ENCODE measurements at places on chromosomes 12 and 14.

DNA sequence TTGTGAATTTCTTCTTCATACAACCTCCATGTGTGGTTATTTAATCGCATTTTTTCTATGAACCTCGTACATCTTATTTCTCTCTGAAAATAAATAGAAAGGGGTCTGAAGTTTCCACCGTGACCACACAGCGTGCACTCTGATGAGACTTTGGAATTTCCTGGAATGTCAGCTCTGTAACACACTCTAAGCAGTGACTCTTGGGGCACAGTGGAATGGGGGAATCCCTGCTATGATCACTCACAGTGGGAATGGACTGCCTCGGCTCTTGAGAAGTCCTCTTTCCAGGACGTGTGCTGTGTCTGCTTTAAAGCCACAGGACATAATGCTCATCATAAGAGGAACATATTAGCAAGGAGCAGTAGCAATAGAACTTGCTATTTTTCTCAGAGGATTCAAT is 416.2 kb downstream of the EGLN3 start:
- no peak for DNase-seq

DNA sequence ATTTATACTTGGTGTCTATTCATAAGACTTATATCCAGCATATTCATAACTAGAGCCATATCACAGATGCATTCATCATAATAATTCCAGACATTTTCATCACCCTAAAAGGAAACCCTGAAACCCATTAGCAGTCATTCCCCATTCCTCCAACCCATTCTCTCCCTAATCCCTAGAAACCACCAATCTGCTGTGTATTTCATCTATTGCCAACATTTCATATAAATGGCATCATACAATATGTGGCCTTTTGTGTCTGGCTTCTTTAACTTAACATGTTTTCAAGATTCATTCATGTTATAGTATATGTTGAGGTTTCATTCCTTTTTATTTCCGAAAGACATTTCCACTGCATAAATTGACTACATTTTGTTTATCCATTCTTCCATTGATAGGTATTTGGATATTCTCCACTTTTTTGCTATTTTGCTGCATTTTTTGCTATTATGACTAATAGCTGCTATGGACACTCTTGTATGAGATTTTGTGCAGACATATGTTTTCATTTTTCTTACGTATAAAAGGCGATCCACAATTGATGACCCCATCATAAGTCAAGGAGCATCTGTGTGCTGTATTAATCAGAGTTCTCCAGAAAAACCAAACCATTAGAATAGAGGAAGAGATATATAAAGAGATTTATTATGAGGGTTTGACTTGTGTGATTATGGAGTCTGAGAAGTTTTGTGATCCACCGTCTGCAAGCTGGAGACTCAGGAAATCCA is 5.1 kb upstream of the OAS2 start:
- DNase-seq: no peak

- DNase-seq: no peak
Measured at GRCh38 chr12:121524196-121524916, 56.5 kb downstream of the KDM2B start.

DNA sequence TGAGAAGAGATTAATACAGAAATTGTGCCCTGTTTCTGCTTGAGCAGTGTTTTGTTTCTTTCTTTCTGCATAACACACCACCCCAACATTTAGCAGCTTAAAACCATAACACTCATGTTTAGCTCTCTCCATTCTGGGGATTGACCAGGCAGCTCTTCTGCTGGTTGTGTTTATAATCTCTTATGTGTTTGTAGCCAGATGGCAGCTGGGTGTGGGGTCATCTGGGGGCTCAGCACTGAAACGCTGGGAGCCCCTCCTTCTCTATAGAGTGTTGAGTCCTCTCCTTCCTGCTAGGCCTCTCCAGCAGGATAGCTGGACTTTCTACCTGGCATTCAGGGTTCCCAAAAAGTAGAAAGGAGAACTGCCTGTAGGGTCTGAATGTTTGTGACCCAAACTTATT is 270.6 kb downstream of the TTC8 start:
- no peak for DNase-seq

Data from inflammatory macrophage (primary cell).